ENCODE measurements at places on chromosomes 1 and 21. TPM values are rescaled to one million over a fixed set of nuclear protein-coding genes. Genes with fewer than 3 reads are reported as not detected.

DNA sequence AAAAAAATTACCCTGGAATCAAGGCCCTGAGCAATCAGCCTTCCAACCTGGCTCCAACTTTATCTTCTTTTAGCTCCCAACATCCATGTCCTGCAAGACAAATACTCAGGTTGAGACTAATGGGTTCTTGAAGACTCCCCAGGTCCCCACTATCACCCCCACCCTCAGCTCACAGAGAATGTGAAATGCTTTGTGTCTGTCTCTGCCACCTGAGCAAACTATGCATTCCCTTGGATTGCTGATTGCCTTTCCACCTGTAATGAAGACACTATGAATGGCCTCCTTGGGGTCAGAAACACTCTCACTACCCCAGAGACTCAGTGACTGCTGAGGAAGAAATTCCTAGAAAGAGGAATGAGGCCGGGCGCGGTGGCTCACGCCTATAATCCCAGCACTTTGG, 121.2 kb upstream of the GALNT2 start:
- no peak for DNase-seq

DNA sequence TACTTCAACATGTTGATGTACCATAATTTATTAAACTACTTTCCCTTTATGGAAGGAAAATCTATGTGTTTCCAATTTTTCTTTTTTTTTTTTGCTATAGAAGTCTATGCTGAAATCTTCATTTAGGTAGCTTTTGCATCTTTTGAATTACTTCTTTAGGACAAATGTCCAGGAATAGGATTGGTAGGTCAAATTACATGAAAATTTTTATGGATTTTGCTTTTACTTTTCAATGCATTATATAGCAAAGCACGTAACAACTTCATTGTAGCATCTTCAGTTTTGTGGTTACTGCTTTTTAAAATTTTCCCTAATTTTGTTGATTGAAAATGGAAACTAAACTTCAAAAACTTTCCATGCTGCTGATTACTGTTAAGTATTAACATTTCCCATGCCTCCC, 12.0 kb upstream of the PLA2G2C start:
- no peak for DNase-seq

DNA sequence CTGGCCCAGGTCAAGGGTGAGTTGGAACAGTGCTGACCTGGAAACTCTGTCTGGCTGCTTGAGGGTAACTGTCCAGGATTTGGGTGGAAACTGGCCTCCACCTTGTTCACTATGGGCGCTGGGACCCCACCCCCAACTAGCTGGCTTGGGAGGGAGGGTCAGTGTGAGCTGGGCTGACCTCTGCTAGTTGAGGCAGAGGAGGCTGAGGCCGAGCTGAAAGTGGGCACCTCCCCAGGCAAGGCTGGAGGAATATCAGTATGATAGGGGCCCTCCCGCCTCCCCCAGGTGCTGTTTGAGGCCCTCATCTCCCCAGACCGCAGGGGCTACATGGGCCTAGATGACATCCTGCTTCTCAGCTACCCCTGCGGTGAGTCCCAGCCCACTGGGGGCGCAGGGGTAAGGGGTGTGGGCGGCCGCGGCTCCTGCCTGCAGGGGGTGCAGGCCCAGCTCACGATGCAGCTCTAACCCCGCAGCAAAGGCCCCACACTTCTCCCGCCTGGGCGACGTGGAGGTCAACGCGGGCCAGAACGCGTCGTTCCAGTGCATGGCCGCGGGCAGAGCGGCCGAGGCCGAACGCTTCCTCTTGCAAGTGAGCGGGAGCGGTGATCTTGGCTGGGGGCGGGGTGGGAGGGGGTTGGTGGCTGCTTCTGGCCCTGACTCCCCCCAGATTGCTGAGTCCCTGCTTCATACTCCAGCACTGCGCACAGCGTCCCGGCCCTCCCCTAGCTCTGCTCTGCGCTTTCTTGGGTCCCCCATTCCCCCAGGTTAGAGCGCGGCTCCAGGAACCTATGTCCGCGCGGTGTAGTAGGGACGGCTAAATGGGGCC, 22.9 kb downstream of the PTPRU start:
- no peak for DNase-seq

DNA sequence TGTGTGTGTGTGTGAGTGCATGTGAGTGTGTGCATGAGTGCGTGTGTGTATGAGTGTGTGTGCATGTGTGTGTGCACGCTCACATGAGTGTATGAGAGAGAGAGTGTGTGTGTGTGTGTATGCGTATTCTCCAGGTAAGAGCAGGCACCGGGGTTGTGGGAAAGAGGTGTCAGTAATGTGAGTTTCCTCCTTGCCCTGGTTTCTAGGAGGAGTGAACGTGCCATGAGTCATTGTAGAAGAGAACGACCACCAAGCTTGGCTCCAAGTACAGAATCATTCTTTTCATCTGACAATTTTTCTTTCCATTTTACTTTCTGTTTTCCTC, 79.1 kb downstream of the POFUT2 start:
- no peak for DNase-seq

DNA sequence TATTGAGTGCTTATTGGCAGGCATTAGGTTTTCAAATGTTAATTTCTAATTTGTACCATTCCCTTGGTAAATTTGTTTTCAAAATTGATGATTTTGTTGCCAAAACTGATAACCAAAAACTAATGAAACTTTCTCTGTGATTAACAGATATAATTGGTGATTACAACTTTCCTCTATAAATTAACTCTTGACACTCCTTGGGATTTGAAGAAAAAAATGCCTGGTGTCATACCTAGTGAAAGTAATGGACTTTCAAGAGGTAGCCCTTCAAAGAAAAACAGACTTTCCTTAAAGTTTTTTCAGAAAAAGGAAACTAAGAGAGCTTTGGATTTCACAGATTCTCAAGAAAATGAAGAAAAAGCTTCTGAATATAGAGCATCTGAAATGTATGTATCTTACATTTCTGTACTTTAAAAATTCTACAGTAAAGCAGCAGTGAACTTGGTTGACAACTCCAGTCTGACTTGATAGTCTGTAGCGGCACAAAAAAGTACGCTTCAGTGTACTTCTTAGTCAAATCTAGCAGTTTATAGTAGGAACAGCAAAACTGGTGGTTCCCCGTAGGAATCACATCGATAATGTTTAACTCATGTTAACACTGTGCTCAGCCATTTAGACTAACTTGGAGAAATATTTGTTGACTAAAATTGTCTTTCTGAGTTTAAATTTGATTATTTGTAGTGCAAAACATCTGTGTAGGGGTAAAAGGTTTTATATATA, 3.0 kb downstream of the USP1 start:
- DNase-seq = peak; percentile 27

Gene PBX1
- 61.2 TPM for total RNA-seq

Gene HES3
- total RNA-seq = not detected

Gene TRIM63
- 5.7 TPM for total RNA-seq

Gene NR1I3
- 2.6 TPM for total RNA-seq

Gene COL24A1
- total RNA-seq = 2.7 TPM
